ENCODE measurements at places on chromosomes 7 and 10. TPM values are rescaled to one million over a fixed set of nuclear protein-coding genes. Genes with fewer than 3 reads are reported as not detected.

DNA sequence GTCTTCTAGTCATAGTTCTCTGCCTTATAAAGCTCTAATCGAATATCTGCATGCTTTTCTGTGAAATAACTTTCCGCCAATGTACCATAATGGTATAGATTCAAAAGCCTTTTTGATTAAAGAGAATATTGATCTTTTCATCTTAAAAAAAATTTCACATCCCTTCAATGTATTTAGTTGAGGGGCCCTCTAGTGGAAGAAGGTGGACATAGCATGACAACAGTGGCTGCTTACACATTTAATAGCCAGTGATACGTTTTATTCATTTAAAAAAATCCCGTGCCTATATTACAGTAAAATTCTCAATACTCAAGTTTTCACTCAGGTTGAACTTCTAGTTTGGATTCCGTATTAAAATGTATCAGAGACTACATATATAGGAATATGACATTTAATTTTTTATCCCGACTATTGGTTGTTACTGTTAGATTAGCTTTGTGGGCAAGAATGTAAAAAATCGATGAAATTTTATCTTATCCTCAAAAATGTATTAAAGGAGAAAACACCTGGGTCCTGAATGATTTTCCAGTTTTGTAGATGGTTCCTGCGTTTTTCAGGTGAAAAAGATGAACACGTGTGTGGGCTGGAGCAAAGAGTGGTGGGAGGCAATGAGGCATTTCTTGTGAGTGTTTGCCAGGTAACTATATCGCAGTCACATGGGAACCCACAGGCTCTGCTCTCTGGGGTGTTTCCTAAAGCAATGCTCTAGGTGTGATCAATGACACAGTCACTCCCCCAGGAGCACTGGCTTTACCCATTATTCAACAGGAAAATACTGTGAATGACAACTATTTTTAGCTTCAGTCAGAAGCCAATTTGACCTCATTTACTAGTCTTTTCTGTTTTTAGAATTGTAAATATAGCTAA is 24.1 kb upstream of the PNLIP start:
- DNase-seq = peak; percentile 7

- DNase-seq = no peak
Measured at GRCh38 chr10:63910806-63911205, 389.6 kb downstream of the REEP3 start.

DNA sequence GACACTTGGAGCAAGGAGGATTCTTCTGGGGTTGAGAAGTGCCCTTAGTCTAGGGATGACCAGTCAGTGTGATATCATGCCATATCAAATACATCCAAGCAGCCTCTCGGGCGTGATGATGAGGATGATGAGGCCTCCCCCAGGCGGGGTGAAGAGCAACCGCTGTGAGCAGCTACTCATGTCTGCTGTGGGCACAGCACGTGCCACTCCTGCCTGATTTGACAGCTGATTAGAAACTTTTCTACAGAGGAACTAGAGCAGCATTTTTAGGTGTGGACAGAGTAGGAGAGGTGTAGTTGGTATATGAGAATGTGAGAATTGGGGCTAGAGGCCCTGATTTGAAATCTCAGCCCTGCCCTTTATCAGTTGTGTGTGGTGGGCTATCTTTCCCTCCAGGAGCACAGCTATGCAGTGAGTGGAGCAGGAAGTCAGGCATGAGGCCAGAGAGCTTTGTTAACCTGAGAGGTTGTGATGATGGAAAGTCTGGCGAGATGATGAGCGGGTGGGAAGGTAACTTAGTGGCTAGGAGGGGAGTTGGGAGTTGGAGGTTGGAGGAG is 49.6 kb upstream of the COBL start:
- DNase-seq = no peak

GRCh38 chr7:131039355-131039762 is 288.3 kb upstream of the MKLN1 start:
- no peak for DNase-seq

- DNase-seq = no peak
Measured at GRCh38 chr10:70510904-70511303, 32.3 kb downstream of the PALD1 start.

DNA sequence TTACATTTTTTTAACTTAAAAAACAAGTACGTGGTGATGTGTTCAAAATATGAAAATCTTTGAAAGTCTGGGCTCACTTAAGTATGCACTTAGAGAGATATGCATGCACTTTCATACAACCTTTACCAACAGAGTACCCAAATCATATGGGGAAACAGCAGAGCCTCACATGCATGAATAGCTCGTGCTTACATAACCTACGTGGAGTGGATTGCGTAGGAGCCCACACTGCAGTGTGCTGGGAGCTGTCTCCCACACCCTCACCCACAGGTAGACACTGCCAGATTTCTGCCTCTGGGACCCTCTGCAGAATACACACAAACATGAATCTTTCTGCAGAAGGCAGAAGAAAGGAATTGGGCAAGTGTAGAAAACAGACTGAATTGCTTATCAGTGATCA is 581 bp downstream of the CLCN1 start:
- no peak for DNase-seq

DNA sequence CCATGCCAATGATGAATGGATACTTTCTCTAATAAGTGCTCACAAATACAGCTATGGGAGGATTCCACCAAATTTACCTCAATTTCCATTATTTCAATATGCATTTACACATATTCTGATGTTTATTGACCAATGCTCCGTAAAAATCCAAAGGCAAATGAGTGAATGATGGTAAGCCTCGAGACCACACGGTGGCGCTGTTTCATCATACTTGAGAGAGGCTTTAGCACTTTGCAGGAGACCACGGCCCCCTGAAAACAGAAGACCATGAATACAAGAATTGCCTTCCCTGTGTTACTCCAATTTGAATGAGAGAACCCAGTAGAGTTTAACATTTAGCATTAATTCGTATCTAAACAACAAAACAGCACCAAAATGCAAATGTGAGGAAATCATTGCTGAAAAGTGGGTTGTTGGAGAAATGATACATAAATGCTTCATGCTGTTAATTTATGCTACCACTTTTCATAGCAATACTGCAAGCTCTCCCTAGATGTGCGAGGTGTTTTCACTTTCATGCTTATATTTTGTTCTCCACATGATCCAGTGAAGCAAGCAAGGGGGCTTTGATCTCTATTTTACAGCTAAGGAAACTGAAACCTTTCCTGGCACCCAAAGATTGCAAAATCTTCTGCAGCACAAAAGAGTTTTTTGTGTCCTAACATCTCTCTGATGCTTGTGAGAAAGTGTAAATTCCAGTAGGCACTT is 35.4 kb downstream of the TRIL start:
- DNase-seq = peak; percentile 65

The MUC12 gene
- 0.54 TPM for polyA plus RNA-seq

- no peak for DNase-seq
Measured at GRCh38 chr10:108352771-108353170, 1188.3 kb upstream of the SORCS1 start.

The DPYSL4 gene
- 13.5 TPM for polyA plus RNA-seq

DNA sequence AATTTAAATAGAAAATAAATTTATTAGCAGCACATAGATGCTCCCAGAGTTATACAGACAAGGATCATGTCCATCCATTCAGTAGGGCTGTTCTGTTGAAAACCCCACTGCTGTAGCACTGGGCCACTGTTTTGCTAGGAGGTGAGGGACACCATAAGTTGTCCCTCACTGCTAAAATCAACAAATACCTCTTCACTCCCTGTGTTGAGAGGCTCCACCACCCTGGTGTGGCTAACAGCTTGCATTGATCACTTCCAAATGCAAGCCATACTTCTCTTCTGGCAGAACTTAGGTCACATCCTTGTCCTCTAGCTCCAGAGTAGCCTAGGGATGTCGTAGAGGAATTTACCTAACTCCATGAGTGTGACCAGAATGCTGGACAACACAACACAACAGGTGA is 55.4 kb downstream of the MDFIC start:
- no peak for DNase-seq

The CNPY1 gene
- polyA plus RNA-seq = not detected

The PHYH gene
- polyA plus RNA-seq = 29.0 TPM

The SLC35G1 gene
- 7.2 TPM for polyA plus RNA-seq

- DNase-seq = no peak
Measured at GRCh38 chr7:7122701-7123281, 59.6 kb upstream of the C1GALT1 start.

The PON1 gene
- 0.45 TPM for polyA plus RNA-seq

- DNase-seq = no peak
Measured at GRCh38 chr7:99648843-99649242, 31.0 kb downstream of the CYP3A5 start.

DNA sequence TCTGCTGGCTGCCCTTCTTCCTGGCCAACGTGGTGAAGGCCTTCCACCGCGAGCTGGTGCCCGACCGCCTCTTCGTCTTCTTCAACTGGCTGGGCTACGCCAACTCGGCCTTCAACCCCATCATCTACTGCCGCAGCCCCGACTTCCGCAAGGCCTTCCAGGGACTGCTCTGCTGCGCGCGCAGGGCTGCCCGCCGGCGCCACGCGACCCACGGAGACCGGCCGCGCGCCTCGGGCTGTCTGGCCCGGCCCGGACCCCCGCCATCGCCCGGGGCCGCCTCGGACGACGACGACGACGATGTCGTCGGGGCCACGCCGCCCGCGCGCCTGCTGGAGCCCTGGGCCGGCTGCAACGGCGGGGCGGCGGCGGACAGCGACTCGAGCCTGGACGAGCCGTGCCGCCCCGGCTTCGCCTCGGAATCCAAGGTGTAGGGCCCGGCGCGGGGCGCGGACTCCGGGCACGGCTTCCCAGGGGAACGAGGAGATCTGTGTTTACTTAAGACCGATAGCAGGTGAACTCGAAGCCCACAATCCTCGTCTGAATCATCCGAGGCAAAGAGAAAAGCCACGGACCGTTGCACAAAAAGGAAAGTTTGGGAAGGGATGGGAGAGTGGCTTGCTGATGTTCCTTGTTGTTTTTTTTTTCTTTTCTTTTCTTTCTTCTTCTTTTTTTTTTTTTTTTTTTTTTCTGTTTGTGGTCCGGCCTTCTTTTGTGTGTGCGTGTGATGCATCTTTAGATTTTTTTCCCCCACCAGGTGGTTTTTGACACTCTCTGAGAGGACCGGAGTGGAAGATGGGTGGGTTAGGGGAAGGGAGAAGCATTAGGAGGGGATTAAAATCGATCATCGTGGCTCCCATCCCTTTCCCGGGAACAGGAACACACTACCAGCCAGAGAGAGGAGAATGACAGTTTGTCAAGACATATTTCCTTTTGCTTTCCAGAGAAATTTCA is 1.7 kb downstream of the ADRB1 start:
- DNase-seq = no peak

- DNase-seq = no peak
Measured at GRCh38 chr10:33454554-33454953, 120.1 kb upstream of the NRP1 start.

The OR2A5 gene
- polyA plus RNA-seq = 0.25 TPM

DNA sequence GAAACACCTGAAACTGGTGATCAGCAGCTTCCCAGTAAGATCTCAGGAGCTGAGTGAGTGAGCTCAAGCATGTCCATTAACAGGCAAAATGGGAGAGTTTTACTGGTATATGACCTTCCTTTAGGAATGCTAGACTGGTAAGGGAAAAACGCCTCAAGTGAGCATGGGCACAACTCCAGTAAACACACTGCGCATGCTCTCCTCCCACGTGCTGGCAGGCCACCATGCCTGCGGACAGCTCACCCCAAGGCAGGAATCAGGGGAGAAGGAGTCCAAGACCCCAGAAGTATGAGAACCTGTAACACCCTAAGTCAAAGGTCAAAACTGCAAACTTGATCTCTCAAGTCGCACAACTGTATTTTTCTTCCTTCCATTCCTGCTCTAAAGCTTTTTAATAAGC is 128.3 kb downstream of the CD36 start:
- DNase-seq = no peak

- no peak for DNase-seq
Measured at GRCh38 chr7:158729646-158730382, 25.2 kb upstream of the NCAPG2 start.

- DNase-seq = no peak
Measured at GRCh38 chr10:62237506-62237905, 31.1 kb downstream of the RTKN2 start.

DNA sequence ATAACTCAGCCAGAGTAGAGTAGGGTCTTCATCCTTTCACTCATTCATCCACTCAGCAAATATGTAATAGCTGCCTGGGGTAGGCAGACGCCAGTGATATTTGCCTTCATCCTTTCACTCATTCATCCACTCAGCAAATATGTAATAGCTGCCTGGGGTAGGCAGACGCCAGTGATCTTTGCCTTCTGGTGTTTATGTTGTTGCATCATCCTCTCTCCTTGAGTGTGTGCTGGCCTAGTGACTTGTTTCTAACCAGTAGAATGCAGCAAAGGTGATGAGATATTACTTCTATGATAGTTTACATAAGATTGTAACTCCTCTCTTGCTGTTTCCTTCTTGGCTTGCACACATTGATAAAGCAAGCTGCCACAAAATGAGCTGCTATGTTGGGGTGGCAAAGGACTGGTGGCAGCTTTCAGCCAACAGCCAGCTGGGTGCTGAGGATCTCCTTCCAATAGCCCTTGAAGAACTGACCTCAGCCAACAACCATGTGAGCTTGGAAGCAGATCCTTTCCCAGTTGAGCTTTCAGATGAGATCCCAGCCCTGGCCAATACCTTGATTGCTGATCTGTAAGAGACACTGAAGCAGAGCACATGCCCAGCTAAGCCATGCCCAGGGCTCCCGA is 23.2 kb upstream of the MTPN start:
- no peak for DNase-seq

- no peak for DNase-seq
Measured at GRCh38 chr7:49766966-49767365, 6.5 kb upstream of the VWC2 start.

GRCh38 chr10:9634466-9634865 is 1383.2 kb upstream of the CELF2 start:
- DNase-seq = no peak

DNA sequence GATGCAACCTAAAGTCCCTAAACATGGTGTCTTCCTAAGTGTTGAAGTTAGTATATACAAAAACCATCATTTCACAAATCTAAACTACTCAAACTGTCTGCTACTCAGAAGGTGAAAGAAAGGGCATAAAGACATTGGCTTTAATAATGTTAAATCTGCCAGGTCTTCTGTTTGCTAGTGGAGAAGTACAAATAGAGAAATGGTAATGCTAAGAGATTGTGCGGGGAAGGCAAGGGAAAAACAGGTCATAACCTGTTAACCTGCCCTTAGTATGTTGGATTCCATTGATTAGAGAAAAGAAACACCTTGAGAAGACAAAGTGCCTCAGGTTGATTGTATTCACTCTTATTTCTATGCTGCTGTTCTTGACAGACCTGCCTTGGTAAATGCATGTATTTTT is 80.3 kb downstream of the CALD1 start:
- no peak for DNase-seq

GRCh38 chr7:76300166-76300731 is 2.2 kb upstream of the HSPB1 start:
- DNase-seq = no peak

The CYP2C9 gene
- polyA plus RNA-seq = 0.41 TPM

The LGI1 gene
- 0.14 TPM for polyA plus RNA-seq

DNA sequence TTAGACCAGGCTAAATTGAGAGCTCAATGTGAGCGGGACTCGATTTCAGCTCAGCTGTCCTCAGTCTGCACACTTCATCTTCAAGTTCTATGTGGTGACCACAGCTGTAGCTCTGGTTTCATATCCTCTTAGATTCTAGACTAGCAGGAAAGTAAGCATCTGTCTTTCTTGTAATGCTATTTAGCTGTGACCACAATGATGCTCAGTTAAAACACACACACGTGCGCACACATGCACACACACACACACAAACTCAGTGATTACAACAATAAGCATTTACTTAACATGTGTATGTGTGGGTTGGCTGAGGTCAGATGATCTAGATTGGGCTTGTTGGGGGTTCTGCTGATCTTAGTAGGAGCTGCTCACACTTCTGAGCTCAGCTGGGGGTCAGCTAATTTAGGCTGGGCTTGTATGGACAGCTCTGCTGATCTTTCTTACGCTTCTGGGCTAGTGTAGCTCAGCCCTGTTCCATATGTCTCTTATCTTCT is 82.5 kb downstream of the ZNF365 start:
- no peak for DNase-seq

- DNase-seq = no peak
Measured at GRCh38 chr7:47044625-47045024, 537.3 kb downstream of the TNS3 start.

All from right lung (tissue), 10 donors.